Amniotic epithelial cell (primary cell): ENCODE measurements at places on chromosomes 4 and X.

- DNase-seq, result no peak
These were observed 45.1 kb upstream of the CDX4 start for GRCh38 chrX:73401591-73402266.

GRCh38 chr4:76410636-76411035, 10.3 kb downstream of the CCDC158 start:
- DNase-seq, result no peak

- DNase-seq, result no peak
These were observed 765.6 kb upstream of the TENM3 start for GRCh38 chr4:181477591-181477990.

- DNase-seq, result no peak
These were observed 355.1 kb upstream of the PABPC5 start for GRCh38 chrX:91079342-91080114.

DNA sequence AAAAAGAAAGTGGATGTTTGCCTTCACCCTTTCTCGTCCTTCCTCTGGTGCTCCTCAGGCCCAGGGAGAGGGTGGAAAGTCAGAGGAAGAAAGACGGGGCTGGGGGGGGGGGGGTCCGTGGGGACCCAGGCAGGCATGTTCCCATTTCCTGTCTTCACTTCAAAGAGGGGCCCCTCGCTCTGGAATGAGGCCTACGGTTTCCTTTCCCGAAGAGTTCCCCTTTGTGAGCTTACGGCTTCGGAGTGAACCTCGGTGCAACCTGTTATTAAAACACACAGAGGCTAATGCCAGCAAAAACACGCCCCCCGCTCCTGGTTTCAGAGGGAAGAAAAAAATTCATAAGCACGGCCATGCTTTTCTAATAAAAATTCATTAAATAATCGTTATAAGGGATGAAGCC, 40.1 kb downstream of the SHOX start:
- no peak for DNase-seq

DNA sequence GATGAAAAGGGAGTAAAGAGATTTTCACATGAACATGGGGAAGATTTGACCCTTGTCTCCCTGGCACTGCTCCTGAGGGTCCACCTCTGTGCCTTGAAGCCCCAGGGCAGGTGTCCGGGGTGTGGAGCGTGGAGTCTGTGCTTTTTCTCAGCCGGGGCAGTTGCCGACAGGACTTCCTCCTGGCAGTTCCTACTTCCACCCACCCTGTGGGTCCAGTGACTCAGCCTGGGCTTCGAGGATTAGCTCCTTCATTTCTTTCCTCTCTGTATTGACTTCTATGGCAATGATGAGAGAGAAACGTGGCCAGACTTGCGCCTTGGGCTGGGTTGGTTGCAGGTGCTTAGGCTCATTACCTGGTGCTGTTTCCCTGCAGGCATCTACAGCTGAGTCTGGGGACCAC, 35.9 kb upstream of the CLCN4 start:
- DNase-seq, result no peak

DNA sequence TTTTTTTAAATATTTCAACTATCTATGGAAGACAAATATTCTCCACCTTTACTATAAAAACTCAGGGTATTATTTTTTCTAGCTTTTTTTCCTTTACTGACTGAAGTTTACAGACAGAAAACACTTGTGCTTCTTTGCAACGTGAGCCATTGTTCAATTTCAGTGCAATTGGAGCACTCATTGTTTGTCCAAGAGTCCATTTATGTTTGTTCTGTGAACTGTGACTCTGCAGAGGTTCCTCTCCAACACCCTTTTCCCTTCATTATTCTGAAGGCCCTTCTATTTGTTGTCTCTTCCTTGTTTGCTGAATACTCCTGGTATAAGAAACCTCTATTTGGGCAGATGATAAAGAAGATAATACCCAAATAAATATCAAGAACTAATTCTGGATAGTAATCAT, 37.4 kb downstream of the DAPP1 start:
- DNase-seq, result no peak

- DNase-seq, result peak; percentile 96
These were observed at the start of gene ASMTL for GRCh38 chrX:1452516-1453394. Gene ASMTL, minus strand, starts transcription at chrX:1452909. Its CDS starts 69 bp downstream, at chrX:1452840.

DNA sequence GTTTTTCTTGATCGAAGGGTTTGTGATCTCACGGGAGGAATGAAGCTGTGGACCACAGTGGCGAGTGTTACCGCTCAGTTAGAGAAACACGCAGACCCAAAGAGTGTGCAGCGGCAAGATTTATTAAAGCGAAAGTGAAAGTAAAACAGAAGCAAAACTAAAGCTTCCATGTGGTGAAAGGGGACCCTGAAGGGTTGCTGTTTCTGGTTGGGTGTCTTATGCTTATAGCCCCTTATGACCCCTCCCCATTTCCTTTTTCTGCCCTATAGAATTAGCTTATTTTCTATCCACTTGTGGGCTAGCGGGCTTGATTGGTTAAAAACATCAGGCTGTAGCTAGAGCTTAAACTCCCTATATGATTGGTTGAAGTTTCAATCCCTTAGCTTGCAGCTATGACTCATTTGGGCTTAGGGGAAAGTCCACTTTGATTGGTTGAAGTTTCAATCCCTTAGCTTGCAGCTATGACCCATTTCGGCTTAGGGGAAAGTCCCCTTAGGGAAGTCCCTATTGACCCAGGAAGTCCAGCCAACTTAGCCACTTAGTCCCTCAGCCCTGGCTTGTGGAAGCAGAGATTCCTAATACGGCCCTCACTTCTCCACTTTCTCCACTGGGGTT, 171.2 kb upstream of the NWD2 start:
- no peak for DNase-seq

- no peak for DNase-seq
These were observed 2.6 kb downstream of the PHKA2 start for GRCh38 chrX:18981124-18981807.

DNA sequence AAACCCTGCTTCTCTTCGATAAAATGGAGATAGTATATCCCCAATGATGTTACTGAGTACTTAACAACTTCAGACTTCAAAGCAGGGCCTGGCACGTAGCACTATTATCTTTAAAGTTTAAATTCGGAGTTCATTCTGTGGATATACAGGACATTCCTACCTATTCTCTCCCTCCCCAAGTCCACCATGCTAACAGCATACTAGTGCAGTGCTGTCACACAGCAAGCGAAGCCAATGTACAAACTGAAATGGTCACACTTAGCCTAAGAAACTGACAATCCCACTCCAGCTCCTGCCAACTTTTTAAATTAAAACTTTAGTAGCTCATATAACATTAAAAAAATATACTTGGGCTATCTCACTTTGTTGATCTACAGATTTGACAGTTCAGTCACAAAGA, 1.2 kb upstream of the DNAJB14 start:
- no peak for DNase-seq

GRCh38 chr4:183831683-183832082, 73.4 kb upstream of the STOX2 start:
- no peak for DNase-seq
